ENCODE measurements at places on chromosomes 1 and 21.
A peak's percentile ranks its signal among the peaks of the same experiment; 100 is the strongest.

DNA sequence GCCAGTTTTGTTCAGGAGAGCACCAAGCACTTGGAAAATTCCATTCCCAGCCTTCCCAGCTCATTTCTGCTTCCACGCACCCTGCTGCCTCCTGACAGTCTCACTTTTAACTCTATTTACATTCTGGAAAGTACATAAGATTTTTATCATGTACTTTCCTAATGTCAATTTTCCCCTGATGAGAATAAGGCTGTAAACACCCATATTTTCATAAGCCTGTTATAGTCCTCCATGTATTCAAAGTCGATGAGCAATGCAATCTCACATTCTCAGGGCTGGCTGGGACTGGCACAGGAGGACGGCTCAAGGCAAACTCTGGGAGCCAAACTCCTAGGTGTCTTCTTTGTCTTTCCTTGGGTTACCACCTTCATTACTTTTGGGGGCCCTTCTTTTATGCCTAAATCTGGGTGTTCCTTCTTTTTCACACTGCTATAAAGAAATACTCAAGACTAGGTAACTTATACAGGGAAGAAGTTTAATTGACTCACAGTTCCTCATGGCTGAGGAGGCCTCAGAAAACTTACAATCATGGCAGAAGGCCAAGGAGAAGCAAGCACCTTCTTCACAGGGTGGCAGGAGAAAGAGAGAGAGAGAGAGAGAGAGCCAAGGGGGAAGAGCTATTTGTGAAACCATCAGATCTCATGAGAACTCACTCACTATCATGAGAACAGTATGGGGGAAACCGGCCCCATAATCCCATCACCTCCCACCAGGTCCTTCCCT is 94.6 kb downstream of the IGSF21 start:
- no peak for DNase-seq

- DNase-seq, result no peak
These were observed 73.2 kb upstream of the CYP2J2 start for GRCh38 chr1:59999746-60000145.

- no peak for DNase-seq
These were observed 266.1 kb downstream of the DNM3 start for GRCh38 chr1:172107316-172107975.

- no peak for DNase-seq
These were observed 14.0 kb downstream of the COL16A1 start for GRCh38 chr1:31689854-31690253.

- DNase-seq, result no peak
These were observed 27.9 kb downstream of the PGM1 start for GRCh38 chr1:63621075-63621474.

DNA sequence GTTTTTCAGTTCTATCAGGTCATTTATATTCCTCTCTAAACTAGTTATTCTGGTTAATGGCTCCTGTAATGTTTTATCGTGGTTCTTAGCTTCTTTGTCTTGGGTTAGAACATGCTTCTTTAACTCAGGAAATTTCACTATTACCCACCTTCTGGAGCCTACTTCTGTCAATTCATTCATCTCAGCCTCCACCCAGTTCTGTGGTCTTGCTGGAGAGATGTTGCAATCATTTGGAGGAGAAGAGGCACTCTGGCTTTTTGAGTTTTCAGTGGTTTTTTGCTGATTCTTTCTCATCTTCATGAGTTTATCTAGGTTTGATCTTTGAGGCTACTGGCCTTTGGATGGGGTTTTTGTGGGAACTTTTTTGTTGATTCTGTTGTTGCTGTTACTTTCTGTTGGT is 213.0 kb downstream of the BRINP2 start:
- no peak for DNase-seq

- no peak for DNase-seq
These were observed 31.2 kb upstream of the PALMD start for GRCh38 chr1:99614728-99615127.

GRCh38 chr21:44636209-44637017 is 743 bp upstream of the KRTAP10-10 start:
- DNase-seq, result no peak

GRCh38 chr1:46081206-46081605 is 51.2 kb downstream of the PIK3R3 start:
- DNase-seq, result no peak

- DNase-seq, result peak; percentile 44
These were observed 22.0 kb upstream of the KCNC4 start for GRCh38 chr1:110188035-110188618.

DNA sequence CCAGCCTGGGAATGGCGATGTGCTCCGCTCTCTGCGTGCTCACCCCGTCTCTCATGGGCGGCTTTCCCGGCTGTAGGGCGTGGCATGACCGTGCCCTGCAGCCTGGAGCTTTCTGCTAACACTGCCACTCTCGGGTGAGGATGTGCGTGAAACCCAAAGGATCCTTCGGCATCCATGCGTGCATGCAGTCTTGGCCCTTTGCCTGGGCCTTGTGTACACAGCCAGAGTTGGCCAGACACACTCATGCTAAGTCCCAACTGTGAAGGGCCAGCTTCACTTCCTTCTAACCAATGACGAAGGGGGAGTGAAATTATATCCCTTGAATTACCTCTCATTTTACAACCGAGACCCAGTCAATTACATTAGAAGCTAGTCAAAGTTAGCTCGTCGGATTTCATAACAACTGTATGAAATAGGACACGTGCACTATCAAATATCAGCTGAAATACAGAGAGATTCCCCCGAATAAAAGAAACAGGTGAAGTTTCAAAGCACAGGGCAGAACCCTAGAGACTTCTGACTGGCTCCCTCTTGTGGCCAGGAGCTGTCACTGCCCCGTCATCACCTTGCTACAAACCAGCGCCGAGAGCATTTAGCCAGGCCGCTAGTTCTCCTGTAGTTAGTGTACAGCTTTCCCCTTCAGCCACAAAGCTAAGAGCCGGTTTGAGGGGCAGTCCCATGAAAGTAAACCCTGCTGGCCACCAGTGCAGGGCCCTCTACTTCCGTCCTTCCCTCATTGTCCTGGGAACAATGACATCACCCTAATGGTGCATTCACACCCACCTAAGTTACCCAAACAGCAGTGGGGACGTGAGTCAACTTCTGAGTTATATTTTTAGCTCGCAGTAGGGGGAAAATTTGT is 63.4 kb upstream of the COA6 start:
- no peak for DNase-seq
